Fibroblast of skin of right quadriceps (primary cell): ENCODE measurements at places on chromosomes 3 and 15.

GRCh38 chr15:50523851-50524251 is 22.6 kb downstream of the USP50 start:
- peak; percentile 11 for DNase-seq

DNA sequence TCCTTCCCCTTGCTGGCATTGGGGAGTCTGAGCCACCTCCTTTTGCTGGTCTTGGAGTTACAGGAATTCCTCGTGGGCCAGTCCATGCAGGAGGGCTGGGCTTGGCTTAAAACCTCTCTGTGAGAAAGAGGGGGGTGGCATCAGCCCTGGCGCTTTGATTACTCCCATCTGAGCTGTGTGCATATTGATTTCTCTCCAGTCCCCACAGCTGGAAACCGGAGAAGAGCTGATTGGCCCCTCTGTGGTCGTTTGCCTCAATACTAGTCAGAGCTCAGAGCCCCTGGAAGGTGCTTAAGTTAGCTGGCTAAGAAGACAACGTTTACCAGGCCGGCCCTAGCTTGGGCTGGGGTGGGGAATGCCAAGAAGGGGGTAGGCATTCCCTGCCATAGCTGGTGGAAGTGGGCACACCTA is 4.0 kb upstream of the RASGRF1 start:
- no peak for DNase-seq

GRCh38 chr15:95298729-95299128 is 1031.8 kb upstream of the NR2F2 start:
- no peak for DNase-seq

DNA sequence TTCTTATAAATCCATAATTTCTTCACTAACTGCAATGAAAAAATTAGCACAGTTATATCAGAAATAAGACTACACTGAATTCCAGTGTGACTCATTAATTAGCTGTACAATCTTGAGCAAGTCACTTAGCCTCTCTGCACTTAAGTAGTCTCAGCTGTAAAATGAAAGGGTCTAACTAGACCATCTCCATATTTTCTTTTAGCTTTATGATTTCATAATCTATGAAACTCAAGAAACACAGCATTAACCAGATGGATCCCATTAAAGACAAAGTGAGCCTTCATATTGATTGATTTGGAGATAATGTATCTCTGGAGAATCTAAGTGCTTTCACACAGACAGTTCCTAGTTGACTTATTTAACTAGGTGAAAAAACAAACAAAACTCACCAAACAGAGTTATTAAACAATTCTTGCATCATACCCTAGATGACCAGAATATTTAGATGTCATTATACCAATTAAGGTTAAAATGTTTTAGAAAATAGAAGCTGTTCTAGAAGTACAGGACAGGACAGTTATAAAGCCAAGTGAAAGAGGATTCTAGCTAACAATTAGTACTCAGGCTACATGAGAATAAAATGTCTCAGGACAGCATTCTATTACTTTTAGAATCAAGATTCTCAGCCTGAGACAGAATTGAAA is 11.2 kb downstream of the CSNK1G1 start:
- peak; percentile 74 for DNase-seq

DNA sequence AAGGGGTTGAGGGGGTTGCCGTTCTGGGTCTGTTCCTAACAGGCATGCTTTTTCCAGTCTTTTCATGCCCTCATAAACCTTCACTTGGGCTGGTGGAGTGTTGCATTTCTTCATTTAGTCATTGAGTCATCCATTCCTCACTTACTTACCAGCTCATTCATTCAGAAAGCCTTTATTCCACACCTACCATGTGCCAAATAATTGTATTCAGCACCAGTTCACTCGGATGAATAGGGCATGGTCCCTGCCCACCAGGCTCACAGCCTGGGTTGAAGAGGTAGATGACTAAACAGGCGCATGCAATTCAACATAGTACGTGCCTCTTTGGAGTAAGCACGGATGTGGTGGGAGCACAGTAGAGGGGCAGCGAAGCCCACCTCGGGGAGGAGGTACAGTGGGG is 35.1 kb upstream of the THSD4 start:
- DNase-seq: no peak

DNA sequence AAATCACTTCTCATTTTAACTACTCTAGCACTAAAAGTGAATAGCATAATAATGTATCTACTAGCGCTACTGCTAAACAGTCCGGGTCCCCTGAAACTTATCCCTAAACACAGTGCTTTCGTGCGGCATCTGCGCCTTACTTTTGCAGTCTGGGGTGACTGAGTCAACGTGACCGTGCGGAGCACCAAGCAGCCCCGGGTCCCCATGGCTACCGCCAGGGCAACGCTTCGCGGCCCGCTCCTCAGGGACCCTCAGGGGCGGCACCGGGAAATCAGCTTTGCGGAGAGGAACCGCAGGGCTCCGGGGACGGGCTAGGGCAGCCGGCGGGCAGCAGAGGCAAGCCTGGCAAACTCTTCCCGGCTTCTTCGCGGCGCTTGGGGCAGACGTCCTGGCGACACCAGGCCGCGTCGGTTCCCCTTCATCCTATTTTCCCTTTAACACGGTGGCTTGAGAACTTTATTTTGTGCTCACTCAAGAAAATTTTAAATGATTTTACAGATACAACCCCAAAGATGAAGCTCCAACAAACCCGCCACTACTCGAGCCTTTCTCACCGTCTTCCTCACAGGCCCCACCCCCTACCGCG is 757 bp upstream of the DIPK2A start:
- DNase-seq: no peak

DNA sequence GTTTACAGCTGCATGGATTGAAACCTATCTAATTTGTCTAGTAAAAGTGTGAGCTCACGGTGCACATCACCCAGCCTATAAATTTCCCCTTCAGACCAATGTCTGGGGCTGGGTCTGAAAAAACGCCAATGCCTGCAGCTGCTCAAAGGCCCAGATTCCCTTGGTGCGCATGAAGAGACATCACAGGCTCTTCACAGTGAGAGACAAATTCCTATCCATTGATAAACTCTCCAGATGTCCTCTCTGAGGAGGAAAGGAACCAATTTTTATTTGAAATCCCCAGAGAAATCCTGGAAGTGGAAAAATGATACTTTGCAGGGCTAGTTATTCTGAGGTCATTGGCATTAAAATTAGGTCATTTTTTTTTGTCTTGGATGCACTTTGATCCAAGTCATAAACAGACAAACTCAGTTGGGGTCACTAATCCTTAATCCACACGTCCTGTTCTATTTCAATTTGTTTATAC is 360.5 kb downstream of the EPHA3 start:
- no peak for DNase-seq

- DNase-seq: no peak
Measured at GRCh38 chr3:147383617-147384016, 22.7 kb downstream of the ZIC4 start.

- no peak for DNase-seq
Measured at GRCh38 chr3:64717872-64718613, 30.2 kb upstream of the ADAMTS9 start.

DNA sequence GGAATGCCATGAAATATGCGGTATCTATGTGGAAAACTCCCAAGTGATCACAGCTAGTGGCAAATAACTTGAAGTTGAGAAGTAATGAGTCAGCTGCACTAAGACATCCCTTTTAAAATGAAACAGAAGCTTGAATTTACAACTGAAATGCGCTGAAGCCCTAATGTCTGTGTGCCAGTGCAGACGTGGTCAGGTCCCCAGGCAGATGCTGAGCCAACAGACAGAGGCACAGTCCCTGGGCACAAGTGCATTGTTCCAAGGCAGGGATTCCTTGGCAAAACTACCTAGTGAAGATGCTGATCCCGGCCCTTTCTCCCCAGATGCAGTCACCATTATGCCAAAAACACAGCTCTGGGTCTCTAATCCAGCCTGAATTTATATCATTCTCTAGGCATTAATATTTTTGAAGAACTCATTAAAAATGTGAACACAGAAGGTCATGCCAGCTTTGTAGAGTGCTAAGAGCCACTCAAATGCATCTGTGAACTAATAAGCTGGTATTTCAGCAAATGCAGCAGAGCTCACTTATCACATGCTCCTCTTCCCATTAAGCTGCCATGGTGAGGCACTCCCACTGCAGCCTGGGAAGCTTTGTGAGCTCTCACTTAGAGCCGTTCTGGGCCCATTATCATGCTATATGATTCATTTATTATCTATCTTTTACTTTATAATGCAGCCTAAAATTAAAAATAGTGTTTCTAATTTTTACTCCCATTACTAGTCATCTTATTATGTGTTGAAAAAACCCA is 200.1 kb downstream of the GABRB3 start:
- peak; percentile 6 for DNase-seq

GRCh38 chr3:170128977-170129431 is 52.5 kb downstream of the PHC3 start:
- DNase-seq: peak; percentile 10

DNA sequence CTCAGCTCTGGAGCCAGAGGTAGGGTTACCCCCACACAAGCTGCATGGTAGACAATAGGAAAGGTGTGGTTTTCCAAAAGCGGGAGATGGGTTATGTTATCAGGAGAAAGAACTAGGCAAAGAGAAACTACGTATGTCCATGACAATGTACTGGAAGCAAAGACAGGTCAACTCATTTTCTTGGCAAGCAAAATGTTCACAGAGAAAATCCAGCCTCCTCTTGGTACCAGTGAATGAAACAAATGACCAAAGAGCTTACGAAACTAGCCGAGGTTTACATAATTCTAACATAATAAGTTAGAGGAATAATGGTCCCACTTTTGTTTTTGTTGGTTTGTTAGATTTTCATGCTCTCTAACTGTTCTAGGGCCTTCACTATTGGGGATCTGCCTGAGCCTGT is 338.1 kb upstream of the TGFBR2 start:
- DNase-seq: no peak

DNA sequence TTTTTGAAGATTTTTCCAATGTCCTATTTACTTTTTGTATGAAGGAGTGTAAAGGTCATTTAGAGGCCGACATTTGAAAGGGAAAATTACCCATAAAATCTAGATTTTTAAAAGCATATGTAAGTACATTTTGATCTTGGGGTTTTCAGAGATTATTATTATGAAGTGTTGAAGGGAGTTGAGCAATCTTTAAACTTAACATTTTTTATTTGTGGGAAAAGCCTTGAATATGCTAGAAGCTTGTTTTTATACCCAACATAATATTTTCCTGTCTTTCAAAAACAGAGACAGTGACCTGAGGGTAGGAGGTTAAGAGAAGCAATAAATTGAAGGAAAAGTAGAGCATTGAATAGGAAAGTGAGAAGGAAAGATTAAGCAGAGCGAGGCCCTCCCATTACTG is 85.7 kb downstream of the SLMAP start:
- DNase-seq: no peak

GRCh38 chr3:64892671-64893309 is 205.0 kb upstream of the ADAMTS9 start:
- no peak for DNase-seq

DNA sequence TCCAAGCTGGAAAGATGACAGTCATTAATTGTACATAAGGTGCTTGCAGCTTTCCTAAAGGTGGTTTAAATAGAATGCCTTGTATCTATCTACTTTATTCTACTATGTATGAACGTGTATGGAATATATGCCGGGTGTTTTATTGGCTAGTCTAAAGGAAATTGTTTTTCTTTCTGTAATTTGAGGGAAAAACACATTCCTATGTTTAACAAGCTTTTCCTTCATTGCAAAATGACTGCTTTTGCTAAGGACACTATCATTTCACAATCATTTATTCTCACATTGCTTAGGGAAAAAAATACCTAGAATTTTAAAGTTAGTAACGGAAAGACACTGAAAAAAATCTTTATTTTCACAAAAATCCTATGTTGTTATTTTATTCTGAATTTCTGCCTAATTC is 141.7 kb downstream of the WDR76 start:
- DNase-seq: no peak

DNA sequence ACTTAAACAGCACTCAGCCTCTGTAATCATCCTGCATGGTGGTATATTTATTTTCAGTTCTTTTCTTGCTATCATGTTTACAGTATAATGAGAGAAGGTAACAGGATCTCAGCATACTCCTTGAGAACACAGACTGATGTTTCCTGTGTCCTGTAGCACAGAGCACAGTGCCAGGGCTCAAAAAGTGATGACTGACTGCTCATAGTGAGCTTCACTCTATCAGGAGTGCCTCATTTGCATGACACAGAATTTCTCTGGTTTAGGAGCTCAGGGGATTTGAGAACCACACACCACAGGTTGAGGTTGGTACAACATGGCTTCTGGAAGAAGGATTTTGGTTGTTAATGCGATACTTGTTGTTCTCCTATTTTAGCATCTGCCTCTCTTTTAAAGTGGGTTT is 68.5 kb upstream of the SLC2A2 start:
- DNase-seq: no peak

DNA sequence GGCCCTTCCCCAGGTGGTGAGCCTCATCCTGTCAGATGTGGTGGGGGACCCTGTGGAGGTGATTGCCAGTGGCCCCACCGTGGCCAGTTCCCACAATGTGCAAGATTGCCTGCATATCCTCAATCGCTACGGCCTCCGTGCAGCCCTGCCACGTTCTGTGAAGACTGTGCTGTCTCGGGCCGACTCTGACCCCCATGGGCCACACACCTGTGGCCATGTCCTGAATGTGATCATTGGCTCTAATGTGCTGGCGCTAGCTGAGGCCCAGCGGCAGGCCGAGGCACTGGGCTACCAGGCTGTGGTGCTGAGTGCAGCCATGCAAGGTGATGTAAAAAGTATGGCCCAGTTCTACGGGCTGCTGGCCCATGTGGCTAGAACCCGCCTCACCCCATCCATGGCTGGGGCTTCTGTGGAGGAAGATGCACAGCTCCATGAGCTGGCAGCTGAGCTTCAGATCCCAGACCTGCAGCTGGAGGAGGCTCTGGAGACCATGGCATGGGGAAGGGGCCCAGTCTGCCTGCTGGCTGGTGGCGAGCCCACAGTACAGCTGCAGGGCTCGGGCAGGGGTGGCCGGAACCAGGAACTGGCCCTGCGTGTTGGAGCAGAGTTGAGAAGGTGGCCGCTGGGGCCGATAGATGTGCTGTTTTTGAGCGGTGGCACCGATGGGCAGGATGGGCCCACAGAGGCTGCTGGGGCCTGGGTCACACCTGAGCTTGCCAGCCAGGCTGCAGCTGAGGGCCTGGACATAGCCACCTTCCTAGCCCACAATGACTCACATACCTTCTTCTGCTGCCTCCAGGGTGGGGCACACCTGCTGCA is 4.8 kb downstream of the GLYCTK start:
- DNase-seq: no peak

DNA sequence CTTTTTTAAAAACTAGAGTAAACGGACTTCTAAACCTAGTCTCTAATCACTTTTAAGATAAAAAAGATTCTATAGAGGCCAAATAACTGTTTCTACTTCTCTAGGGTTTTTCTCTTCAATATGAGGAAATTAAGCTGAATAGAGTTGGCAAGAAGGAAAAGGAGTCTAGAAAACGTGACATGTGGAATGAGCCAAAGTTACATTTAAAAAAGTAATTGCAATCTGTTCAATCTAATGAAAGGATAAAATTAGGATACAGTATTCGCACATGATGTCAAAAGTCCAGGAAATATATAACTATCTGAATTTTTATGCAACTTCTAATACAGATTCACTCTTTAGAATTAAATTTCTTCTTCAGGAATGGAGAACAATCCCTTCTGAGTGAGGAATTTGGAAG is 300.1 kb downstream of the ULK4 start:
- DNase-seq: no peak

- peak; percentile 54 for DNase-seq
Measured at GRCh38 chr3:149534671-149535332, 60.3 kb downstream of the TM4SF4 start.
